ENCODE measurements at places on chromosomes 6 and 20. TPM values are rescaled to one million over a fixed set of nuclear protein-coding genes. Genes with fewer than 3 reads are reported as not detected.

DNA sequence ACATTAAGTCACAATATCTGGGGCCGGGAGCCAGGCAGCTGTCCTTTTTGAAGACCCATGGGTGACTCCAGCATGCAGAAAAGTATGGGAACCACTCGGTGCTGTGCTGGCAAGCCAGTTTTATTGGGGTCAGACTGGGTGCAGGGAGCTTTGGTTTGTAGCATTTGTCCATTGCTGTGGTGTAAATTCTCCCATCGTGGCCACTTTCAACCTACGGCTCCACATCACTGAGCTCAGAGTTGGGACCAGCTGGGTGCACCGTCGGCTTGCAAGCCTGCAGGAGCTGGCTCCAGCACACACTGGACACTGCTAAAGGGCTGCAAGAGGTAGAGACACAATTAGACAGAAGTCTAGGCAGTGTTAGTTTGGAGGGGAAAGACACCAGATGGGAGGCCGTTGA, 66.9 kb downstream of the SYNJ2 start:
- DNase-seq: no peak

Gene CST7
- 1.5 TPM for polyA plus RNA-seq

DNA sequence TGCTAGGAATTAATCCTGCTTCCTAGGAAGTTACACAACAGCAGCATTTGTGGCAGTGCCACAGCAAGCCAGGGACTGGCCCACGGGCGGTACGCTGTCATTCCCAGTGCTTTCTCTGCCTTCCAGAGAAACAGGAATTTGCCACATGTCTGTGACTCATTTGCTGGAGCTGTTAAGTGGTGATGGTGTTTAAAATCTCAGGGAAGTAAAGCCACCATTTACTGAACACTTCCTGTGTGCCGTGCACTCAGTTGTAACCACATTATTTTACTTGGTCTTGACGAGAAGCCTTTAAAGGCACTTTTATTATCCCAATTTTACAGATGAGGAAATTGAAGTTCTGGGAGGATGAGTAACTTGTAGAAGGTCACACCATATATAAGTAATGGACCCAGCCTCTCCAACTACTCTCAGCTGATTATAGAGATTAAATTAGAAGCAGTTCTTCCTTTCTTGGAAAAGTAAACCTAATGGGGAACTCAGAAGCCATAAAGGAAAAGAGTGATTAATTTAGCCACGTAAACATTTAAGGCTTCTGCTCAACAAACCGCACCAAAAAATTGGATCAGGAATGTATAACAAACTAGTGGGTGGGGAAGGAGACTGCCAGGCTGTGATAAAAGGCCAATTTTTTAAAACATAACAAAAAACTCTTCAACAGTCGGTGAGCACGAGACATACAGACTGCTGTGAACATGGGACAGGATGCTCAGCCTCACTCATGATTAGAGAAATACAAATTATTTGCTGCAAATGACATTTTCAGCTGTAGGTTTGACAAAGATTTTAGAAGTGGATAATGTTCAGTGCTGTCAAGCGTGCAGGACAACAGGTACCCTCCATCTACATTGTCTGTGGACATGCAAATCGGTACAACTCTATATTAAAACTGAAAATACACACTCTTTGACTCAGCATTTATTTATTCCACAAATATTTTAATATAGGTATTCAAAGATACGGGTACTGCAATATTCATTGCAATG, 311.2 kb downstream of the NRN1 start:
- no peak for DNase-seq

Gene TINAG
- polyA plus RNA-seq: not detected

Gene RTF2
- 39.2 TPM for polyA plus RNA-seq

Gene SLC17A9
- 138 TPM for polyA plus RNA-seq

DNA sequence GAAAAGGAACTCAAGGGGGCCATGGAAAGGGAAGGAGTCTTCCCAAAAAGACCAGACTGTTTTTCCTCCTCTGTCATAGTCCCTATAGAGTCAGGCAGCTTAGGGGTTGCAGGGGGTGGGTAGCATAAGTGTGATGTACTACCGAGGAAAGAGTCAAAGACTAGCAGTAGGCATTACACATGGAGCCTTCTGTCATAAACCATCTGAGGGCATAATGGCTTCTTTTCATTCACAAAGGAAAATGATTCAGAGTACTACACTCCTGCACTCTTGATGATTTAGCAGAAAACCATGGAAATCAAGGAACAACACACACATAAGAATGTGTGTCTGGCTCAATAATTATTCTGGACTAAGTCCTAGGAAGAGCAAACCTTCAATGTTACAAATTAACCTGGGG, 14.9 kb downstream of the PLN start:
- no peak for DNase-seq

Gene DDX43
- polyA plus RNA-seq: 0.13 TPM

GRCh38 chr6:129623008-129623732, 86.8 kb downstream of the ARHGAP18 start:
- no peak for DNase-seq

Gene IL17A
- not detected for polyA plus RNA-seq

Gene ZBP1
- 0.13 TPM for polyA plus RNA-seq

Gene BMP2
- polyA plus RNA-seq: 0.83 TPM

DNA sequence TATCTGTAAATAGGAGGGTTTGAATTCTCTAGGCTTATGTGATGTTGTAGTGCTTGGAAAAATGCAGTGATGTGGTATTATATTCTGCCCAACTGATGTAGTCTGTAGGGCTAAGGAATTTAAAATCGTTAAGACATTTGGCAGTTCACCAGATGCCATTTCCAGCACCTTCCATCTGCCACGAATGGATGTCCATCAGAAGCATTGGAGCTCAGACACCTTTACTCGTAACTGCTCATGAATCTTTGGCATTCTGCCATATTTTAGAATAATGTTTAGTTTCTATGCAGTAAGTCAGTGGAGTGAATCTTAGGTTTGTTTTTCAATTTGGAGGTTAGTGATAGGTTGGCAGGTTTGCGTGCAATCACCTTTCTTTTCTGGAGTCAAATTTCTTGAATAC, 2.4 kb upstream of the SYTL3 start:
- DNase-seq: no peak

Gene ECT2L
- 0.32 TPM for polyA plus RNA-seq

- no peak for DNase-seq
Measured at GRCh38 chr6:2552526-2553154, 198.1 kb downstream of the MYLK4 start.

Gene FAM217B
- polyA plus RNA-seq: 1.8 TPM

DNA sequence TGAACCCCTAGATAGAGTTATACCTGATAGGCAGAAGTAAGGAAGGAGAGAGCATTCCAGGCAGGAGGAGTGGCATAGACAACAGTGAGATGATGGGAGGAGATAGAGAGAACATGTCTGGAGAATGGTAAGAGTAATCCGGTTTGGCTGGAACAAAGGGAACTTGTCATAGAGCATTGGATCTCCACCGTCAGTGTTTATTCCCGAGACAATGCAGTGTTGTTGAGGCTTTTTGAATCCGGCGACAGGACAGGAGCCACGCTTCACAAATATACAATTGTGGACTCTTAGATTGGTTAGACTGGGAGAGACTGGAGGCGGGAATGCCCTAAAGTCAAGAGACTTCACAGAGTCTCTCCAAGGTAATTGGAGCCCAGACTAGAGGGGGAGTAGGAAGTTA, 119.8 kb downstream of the ANKS1A start:
- DNase-seq: no peak

Gene GSTA1
- polyA plus RNA-seq: 247 TPM

DNA sequence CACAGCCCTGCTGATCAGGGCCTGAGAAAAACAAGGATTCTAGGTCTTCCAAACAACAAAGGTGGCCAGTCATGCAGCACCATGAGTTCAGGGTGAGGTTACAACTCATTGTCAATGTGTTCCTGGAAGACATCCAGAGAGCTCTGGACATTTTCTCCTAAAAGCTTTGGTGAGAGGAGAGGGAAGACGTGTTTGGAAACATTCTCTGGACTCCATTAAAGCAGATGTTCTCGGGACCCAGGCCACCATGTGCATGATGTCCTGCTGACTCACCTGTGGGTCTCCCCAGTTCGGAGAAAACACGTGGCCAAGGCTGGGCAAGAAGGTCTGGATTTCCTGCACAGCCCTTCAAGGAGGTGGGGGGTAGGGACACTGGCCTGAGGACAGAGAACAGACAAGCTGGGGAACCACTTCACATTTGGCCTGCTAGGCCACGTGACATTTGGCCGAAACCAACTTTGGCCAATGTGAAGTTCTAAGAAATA, 61.6 kb downstream of the KCNB1 start:
- DNase-seq: no peak

DNA sequence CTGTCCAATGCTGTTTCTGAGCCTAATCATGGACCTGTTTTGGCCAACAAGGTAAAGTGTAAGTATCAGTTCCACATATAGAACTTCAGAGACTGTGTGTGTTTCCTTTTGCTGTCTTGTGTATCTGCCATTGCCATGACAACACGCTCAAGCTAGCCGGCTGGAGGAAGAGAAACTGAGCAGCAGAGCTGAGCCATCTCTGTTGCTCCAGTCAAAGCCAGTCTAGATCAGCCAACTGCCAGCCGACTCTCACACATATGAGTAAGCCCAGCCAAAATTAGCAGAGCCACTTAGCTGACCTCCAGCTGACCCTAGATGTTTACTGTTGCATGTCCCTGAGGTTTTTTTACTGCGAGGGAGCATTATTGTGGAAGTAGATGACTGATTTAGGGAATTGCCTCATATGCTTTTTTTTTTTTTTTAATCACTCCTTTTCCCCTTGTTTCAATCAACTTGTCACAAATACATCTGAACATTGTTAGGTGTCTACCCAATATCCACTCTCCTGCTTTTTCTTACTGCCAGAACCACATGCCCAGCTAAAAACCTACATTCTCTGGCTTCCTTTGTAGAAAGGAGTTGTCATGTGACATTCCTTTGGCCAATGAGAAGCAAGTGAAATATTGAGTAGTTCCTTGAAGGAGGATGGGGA, 304.3 kb upstream of the SUPT3H start:
- no peak for DNase-seq

DNA sequence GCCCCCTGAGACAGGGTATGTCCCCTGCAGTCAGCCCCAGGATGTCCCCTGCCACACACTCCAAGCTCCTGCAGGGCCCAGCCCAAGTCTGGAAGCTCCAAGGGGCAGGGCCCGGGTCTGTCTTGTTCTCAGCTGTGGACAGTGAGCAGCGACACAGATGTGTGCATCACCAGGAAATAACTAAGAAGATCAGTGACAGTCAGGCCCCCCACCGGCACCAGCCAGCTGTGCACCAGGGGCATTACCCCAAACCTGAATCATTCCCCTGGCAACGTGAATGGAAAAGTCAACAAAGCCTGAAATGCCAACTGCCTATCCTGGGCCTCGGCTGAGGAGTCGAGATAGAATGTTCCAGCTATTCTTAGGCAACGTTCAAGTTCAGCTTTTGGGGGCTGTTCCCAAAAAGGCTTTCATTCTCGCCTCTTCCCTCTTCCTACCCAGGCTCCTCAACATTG, 105.0 kb downstream of the PREX1 start:
- DNase-seq: no peak

DNA sequence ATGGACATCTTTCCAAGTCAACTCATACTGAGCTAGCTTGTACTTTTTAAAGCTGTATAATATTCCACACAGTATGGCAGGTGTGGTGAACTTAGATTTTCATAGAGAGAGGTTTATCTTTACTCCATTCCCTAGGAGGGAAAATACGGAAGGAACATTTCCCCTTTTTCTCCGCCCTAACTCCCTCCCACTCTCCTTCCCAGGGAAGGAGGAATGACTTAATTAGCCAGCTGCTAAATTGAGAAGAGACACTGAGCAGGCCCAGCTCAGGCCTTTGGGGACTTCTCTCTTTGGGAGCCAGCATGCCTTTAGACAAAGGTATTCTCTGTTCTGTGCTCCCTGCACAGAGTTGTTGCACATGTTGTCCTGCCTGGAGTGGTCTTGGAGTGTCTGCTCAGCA, 46.1 kb downstream of the MBOAT1 start:
- no peak for DNase-seq

Data from liver (tissue), 10 donors.